ENCODE measurements at places on chromosomes 4 and X.

GRCh38 chr4:186726426-186727168 lies 2.9 kb upstream of the FAT1 start:
- DNase-seq, result no peak

DNA sequence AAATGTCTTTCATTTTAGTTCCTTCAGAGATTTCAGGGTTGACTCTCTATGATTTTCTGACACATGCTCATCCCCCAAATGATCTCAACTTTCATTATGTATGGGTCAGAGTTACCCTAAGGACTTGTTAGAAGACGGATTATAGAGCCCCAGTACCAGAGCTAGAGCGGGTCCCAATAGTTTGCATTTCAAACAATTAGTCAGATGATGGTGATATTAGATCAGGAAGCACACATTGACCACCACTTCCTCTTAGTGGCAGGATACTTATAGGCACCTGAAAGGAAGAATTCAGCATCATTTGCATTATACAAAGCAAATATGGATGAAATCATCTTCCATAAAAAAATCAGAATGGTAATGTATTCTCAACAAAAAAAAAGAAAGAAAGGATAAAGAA lies 106.1 kb downstream of the GALNTL6 start:
- no peak for DNase-seq

GRCh38 chrX:12700745-12701144 lies 90.5 kb upstream of the PRPS2 start:
- DNase-seq, result no peak

- no peak for DNase-seq
These were observed 126.9 kb downstream of the CPZ start for GRCh38 chr4:8719421-8719820.

DNA sequence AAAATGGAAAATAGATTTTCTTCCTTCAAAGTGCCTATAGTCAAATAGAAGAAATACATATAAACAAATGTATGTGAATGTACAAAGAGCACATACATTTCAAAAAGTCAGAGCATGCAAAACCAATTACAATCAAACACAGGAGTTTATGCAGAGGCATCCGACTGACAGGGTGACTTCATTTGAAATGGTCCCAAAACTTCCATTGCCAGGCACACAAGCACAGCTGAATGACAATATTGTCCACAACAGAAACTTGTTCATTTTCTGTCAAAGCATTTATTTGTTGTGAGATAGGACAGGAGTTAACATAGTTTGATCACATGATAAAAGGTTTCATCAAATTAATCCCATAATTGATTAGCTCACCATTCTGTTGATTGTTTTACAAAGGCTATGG lies 96.4 kb upstream of the TTC29 start:
- no peak for DNase-seq

DNA sequence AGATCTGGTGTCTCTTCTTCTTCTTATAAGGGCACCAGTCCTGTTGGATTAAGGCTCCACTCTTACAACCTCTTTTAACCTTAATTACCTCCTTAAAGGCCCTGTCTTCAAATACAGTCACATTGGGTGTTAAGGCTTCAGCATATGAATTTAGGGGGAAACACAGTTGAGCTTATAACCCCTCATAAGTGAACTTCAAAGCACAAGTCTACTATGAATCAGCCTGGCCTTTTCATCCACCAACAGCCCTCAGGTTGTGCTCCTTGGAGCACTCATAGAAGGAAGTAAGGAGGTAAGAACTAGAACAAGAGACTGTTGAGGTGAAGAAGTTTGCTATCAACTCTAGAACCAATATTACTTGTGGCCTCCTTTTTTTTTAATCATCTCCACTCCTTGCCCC lies 18.8 kb upstream of the TBC1D9 start:
- DNase-seq, result no peak

- DNase-seq, result no peak
These were observed 124.7 kb downstream of the CBR4 start for GRCh38 chr4:168885400-168885799.

DNA sequence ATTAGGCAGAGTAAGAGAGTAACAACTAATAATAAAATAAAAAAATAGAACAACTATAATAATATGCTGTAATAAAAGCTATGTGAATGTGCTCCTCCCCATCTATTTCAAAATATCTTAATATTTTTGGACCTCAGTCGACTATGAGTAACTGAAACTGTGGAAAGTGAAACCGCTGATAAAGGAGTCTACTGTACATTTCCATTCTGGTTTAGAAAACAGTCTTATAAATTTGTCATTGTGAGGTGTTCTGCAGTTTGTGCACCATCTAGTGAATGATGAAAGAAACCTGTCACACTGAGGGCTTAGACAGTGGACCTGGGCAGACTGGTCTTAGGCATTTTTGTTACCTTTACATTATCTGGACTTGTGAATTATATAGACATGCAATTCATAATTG lies 42.0 kb downstream of the TMEM150C start:
- no peak for DNase-seq

DNA sequence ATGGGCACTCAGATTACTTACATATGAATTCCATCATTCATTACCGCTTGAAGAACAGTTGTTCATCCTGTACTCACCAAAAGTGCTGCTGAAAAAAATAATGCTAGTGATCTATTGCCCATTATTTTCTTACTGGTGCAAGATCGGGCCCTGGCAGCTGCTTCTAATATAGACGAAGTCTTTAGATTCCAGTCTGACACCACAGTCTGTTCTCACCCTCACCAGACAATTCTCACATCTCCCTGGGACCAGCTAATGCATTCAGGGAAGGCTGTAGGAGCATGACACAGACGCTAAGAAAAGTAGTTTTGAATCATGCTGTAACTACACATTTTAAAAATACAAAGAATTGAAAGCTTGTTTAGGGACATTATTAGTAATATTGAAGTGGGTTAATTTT lies 13.8 kb downstream of the GEMIN8 start:
- DNase-seq, result no peak

DNA sequence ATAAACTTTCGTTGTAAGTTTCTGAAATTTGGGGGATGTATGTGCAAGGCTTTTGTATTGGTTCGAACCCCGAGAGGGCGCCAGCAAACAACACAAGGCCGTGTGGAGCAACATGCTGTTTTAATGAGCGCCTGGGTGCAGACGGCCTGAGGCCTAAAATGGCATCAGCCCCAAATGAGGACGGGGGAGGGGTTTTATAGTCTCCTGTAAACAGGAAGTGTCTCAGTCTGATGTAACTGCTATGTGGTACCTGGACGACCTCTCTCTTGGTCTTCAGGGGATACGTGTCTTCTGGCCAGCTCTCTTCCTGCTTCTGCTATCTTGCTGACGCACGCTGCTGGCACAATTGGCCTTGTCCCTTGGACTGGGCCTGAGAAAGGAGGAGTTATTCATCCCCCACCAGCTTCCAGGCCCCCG lies 1348.0 kb downstream of the ADGRL3 start:
- no peak for DNase-seq

DNA sequence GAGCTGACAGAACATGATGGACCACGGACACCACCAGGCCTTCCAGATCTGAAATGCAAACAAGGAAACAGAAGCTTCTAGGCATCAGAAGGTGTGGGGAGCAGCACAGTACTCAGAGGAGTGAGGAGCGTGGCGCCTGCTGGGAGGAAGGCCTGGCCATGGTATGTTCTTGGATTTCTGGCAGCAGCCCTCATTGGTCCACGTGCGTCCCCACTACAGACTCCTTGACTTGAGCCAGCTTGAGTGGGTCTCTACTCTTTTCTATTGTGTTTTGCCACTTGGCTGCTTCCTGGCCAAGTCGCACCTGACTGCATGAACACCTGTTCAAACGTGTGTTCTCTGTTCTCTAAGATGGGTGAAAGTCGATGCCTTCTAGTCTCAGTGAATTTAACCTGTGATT lies 18.0 kb downstream of the ZNF275 start:
- no peak for DNase-seq

DNA sequence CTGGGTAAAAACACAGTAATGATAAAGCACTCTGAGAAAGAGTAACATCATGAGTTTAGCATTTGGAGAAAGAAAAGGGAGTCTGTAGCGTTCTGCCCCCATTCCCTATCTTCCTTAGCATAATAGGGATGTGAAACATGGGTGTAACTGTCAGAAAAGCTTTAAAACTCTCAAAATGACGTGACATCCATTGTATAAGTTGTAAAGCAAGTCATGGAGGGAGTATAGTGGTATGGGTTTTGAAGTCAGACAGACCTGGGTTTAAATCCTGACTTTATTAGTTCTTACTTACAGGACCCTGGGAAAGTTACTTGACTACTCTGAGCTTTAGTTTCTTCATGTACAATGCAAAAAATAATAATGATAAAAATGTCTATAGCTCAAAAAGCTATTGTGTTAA lies 17.1 kb downstream of the FBXO8 start:
- no peak for DNase-seq

- peak; percentile 85 for DNase-seq
These were observed 45.2 kb downstream of the TRIM2 start for GRCh38 chr4:153249199-153250041.

DNA sequence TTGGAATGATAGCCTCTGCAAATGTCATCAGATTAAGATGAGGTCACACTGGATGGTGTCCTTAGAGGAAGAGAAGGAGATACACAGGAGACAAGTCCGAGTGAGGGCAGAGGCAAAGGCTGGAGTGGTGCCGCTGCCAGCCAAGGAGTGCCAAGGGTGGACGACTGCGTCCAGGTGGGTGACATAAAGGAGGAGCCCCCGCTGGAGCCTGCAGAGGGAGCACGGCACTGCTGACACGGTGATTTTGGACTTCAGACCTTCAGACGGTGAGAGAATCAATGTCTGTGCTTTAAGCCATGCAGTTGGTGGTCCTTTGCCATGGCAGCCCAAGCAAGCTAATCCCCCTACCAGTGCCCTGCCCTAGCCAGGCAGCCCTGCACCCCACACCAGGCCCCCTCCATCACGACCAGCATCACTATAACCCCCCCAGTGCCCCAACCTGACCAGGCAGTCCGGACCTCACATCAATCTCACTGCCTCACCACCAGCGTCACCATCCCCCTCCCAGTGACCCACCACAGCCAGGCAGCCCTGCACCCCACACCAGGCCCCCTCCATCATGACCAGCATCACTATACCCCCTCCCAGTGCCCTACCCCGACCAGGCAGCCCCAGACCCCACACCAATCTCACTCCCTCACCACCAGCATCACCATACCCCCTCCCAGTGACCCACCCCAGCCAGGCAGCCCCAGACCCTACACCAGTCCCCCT lies 130.0 kb downstream of the HMX1 start:
- DNase-seq, result no peak

- DNase-seq, result no peak
These were observed 168.0 kb downstream of the SOWAHB start for GRCh38 chr4:76729980-76730379.

DNA sequence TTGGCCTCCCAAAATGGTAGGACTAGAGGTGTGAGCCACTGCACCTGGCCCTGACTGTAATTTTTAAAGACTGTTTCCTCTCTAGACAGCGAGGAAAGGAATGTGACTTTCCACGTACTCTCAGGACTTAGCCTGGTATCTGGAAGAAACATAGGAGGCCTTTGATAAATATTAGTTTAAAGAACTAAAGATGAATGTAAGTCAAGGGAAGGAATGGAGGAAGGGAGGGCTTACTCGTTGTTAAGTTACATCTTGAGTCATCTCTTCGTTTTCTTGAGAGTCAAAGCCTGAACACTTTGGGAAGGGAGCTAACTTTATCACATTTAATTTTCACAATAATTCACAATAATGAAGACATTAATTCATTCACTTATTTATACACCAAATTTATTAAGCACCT lies 7.2 kb upstream of the LNX1 start:
- no peak for DNase-seq

DNA sequence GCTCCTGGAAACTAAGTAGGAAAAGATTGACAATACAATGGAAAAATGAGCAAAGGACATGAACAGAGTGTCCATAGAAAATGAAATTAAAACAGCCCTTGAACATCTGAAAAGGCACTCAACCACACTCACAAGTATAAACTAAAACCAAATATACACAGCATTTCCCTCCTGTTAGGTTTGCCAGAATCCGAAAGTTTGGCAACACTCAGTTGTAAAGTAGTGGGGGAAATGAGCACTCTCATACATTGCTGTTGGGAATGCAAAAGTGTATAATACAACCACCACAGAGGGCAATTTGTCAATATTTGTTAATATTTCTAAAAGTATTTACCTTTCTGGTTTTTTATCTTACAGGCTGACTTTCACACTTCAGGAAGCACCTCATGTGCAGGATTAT lies 84.2 kb upstream of the TMEM164 start:
- no peak for DNase-seq

DNA sequence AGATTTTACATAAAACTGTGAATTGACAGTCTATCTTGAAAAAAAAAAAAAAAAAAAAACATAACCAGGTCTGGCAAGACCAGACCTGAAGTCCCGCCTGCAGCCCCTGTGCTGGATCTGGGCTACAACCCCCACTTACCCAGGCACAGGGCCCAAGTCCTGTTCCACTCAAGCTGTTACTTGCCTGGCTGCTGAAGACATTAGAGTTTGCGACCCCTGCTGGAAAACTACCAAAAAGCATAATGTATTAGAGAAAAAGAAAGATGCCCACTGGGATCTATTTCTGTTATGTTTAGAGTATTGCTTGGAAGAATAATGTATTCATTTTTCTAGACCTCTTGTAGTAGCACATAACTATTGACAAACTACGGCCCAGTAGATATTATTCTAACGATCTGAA lies 4.7 kb downstream of the HS3ST1 start:
- no peak for DNase-seq

DNA sequence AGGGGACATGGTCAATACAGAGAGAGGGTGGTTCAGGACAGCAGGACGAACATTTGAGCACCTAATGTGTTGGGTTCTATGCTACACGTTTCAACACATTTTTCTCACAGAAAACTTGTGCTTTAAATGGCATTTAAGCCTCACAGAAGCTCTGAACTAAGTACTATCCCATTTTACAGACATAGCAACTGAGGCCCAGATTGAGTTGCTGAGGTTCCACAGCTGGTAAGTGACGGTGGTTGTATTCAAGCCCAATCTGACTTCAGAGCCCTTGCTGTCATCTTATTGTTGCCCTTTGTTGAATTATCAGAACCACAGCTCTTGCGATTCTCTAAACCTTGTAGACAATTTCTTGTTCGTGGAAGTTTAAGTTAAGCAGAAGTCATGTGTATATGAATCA lies 116.7 kb downstream of the FNIP2 start:
- no peak for DNase-seq

- no peak for DNase-seq
These were observed 25.3 kb downstream of the ARHGEF6 start for GRCh38 chrX:136755411-136755810.

GRCh38 chrX:68832101-68832416 lies 3.2 kb downstream of the EFNB1 start:
- DNase-seq, result peak; percentile 15

- no peak for DNase-seq
These were observed 67.5 kb upstream of the CLDN34 start for GRCh38 chrX:9899640-9900111.
